ENCODE measurements at places on chromosomes 1 and 21.

DNA sequence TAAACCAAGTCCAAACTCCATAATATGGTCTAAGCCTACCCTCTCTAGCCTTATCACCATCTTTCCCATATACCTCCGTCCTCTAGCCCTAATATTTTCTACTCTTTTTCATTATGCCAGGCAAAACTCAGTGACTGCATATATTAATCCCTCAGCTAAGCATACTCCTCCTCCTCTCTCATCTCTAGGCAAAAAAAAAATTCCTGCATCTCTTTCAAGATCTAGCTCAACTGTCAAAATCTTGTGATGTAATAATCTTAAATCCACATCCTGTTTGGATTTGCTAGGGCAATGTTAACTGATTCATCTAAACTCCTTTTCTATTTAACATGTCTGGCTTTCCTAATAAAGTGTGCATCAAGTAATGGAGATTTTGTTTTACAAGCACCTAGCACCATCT lies 20.4 kb downstream of the PRPF38A start:
- no peak for DNase-seq

GRCh38 chr1:243474906-243475305 lies 219.1 kb downstream of the SDCCAG8 start:
- no peak for DNase-seq

DNA sequence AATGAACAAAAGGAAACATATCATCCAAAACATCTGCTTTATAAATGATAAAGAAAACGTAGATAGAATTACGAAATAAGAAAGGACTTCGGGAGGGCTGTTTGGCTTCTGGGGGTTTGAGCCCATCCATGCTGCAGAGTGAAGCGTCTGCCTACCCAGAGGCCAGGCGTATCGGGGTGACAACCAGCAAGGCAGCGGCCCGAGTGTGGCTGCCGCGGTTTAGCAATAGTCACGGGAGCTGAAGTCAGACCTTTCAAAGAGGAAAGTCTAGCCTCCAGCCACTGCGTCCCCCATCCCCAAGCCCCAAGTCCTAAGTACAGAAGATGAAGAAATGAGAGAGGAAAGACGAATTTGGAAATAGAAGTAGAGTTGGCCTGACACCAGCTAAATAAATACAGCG lies 8.6 kb downstream of the SLC37A1 start:
- DNase-seq: peak; percentile 46

DNA sequence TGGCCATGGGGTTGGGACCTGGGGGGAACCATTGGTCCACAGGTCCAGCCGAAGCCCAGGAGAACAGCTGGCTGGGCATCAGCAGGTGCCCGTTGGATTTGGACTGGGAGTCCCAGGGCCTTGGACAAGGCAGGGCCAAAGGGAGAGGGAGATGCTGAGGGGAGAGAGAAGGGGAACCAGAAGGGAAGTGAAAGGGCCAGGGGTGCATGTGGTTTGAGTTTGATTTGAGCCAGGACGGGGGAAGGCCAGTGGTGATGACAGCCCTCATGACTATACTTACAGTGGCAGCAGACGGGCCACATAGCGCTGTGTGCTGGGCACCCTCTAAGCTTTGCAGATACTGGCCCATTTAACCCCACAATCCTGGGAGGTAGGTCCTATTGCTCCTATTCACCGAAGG lies 18.8 kb downstream of the AGRN start:
- DNase-seq: no peak

DNA sequence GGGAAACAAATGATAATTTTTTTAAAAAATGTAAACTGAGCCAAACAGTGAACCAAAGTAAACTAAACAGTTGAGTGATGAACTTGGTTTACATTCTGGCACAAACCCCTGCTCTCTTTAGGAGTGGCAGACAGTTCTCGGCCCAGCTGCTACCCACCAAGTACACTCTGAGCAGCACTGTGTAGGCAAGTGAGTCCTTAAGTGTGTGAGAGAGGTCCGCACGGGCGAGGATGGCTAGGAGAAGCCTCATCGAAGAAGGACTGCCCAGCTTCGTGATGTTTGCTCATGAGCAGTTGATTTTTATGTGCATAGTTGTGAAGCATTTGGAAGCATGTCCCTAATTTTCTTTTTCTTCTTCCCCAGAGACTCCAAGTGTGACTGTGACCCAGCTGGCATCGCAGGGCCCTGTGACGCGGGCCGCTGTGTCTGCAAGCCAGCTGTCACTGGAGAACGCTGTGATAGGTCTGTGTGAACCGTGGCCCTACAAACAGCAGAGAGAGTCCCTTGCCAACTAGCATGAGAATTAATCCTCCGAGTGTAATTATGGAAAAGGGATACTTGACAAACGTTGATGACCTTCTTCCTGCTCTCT lies 32.1 kb downstream of the LAMC2 start:
- DNase-seq: no peak

DNA sequence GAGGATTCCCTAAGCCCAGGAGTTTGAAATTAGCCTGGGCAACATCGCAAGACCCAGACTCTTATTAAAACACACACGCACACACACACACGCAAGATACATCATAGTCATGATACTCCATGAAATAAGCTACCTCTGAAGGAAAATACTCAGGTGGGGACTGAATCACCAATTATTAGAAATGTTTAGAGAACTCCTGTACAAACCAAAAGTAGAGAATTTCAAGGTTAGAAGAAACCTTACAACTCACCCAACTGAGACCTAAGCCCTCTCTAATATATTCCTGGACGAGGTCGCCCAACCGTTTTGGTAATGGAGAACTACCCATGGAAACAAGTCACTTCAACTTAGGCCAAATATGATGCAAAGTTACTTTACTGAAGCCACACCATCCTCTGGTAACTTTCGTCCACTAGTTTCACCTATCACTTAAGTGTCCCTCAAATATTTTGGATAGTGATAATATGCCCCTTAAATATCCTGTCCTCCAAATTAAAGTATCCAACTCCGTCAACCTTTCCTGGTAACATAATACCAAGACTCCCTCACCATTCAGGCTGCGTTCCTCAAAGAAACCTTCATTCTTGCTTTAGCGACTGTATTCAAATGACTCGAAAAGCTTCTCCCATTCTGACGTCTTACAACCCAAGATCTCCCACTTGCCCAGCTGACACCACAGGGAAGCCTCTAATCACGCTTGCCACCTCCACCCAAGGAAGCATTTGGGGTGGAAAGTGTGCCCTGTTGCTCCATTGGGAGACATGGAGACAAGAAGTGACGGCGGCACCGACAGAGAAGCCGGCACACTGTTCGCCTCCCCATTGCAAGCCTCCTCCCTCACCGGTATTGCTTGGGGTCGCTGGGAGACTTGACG lies 856 bp downstream of the NRDC start:
- DNase-seq: no peak

GRCh38 chr1:191453487-191453886 lies 704.8 kb upstream of the RGS18 start:
- DNase-seq: no peak

DNA sequence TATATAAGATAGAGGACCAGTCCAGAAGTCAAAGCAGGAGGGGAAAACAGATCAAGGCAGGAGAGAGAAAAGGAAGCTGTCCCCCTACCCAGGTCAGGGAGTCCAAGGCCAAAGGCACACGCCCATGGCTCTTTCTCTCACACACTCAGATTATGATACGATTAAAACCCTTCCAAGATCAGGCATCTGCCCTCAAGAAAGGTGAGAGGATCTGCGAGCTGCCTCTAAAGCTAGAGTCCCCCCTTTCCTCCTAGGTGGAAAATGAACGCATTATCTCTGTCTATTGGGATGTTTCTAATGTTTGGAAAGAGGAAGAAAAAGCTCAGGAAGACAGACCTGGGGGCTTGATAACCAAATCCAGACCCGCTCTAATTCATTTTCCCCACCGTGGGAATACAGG lies 7.6 kb downstream of the PAFAH2 start:
- DNase-seq: peak; percentile 36

DNA sequence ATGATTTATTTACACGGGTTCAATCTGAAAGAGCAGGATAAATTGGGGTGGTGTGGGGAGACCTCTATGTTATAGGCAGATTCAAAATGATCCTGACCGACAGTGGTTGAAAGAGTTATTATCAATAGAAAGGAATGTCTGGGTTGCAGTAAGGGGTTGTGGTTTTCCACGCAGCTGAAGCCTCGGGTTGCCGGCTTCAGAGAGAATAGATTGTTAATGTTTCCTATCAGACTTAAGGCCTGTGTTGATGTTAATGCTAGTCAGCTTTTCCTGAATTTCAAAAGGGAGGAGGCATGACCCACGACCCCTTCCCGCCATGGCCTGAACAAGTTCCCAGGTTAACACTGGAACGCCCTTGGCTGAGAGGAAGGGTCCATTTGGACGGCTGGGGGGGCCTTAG lies 2.2 kb upstream of the UBE2J2 start:
- no peak for DNase-seq

DNA sequence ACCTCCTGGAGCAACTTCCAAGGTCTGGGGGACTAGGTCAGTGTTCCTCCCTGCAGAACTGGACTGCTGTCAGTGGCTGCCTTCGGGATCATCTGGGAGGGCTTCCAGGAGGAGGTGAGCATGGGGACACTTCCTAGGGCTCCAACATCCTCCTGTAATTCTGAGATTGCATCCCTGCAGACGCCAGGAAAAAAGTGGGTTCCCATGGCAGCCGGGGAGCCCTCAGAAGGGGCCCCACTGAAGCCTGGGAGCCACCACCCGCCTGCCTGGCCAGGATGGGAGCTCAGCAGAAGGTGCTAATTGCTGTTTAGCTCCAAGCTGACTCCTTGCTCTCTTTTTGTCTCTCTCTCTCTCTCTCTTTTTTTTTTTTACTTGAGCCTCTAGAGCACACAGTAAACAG lies 16.1 kb upstream of the ARF1 start:
- peak; percentile 24 for DNase-seq

DNA sequence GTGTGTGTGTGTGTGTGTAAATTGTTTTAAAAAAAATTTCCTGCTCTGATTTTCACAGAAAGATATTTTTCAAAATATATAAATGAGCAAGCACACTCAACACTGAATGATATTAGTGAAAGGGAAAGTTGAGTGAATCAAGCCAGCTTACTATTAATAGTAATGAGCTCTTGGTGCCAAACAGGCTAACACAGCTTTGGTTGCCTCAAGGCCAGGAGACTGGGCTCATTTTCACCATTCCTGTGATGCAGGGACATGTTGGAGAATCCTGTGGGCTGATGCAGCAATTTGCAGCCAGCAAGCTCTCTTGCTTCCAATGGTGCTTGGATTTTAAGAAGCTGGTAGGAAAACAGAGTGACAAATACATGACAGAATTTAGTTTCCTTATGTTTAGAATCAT lies 30.2 kb downstream of the PLA2G4A start:
- DNase-seq: no peak

- no peak for DNase-seq
Observed at GRCh38 chr1:221162352-221162751, 283.1 kb downstream of the HLX start.

- DNase-seq: peak; percentile 74
Observed at GRCh38 chr1:160522622-160523345, at the start of gene SLAMF6. SLAMF6 (minus strand) TSS chr1:160523255; CDS start chr1:160523192, 63 bp downstream.

DNA sequence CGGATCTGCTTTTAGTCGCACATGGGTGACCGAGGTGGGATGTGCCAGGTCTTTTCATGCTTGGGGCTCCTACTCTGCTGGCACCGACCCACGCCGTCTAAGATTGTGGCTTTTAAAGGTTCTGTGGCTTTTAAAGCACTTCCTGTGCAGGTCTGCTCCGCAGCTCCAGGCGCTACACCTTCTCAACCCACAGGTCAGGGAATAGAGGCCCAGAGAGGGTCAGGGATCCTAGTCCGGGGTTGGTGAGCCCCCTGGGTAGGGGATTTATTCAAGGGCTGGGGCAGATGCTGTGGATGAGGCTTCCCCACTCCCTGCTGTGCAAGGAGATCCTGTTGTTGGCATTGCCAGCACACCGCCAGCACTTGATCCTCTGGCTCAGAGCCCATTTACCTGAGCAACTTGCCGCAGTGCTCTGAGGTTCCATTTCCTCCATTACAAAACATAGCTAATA lies 212.8 kb upstream of the RAB4A start:
- DNase-seq: peak; percentile 76

GRCh38 chr1:69551476-69552324 lies 16.0 kb upstream of the LRRC7 start:
- DNase-seq: no peak

GRCh38 chr1:24415910-24416665 lies 486 bp downstream of the NIPAL3 start:
- DNase-seq: no peak

- DNase-seq: no peak
Observed at GRCh38 chr1:235532360-235532759, 28.1 kb upstream of the B3GALNT2 start.

- DNase-seq: no peak
Observed at GRCh38 chr1:33396188-33397124, 34.4 kb downstream of the PHC2 start.

- DNase-seq: no peak
Observed at GRCh38 chr1:183996396-183996795, 41.1 kb downstream of the COLGALT2 start.

DNA sequence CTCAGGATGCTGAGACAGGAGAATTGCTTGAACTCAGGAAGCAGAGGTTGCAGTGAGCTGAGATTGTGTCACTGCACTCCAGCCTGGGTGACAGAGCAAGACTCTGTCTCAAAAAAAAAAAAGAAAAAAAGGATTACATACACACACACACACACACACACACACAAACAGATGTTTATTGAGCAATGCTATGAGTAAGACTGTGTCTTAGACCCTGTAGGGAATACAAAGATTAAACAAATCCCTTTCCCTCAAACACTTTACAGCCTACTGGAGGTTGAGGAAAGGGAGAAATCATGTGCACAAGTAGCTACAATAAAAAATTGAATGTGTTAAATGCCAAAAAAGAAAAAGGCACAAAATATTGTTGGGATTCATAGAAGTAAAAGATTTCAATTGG lies 58.1 kb downstream of the RPAP2 start:
- no peak for DNase-seq

DNA sequence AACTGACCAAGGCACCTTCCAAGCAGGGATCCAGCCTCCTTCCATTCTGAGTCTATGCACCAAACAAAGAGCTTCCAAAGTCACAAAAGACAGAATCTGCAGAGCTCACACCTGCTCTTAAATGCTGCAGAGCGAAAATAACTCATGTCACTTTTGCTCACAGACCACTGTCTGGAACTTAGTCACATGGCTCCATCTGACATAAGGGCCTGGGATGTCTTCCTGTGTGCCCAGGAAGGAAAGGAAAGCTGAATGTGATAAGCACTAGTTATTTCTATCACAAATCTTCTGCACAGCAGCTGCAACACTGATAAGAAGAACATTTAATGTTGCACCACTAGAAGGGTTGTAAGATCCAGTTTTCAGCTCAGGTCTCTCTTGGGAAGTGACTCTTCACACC lies 39.5 kb upstream of the SGIP1 start:
- no peak for DNase-seq

GRCh38 chr1:6157132-6157527 lies 23.0 kb downstream of the CHD5 start:
- no peak for DNase-seq

GRCh38 chr1:27348861-27349783 lies 7.3 kb downstream of the SYTL1 start:
- DNase-seq: peak; percentile 71
